ENCODE measurements at places on chromosomes 12 and 14. TPM values are rescaled to one million over a fixed set of nuclear protein-coding genes. Genes with fewer than 3 reads are reported as not detected.

GRCh38 chr14:104595116-104595675, 9.4 kb downstream of the TMEM179 start:
- no peak for DNase-seq

DNA sequence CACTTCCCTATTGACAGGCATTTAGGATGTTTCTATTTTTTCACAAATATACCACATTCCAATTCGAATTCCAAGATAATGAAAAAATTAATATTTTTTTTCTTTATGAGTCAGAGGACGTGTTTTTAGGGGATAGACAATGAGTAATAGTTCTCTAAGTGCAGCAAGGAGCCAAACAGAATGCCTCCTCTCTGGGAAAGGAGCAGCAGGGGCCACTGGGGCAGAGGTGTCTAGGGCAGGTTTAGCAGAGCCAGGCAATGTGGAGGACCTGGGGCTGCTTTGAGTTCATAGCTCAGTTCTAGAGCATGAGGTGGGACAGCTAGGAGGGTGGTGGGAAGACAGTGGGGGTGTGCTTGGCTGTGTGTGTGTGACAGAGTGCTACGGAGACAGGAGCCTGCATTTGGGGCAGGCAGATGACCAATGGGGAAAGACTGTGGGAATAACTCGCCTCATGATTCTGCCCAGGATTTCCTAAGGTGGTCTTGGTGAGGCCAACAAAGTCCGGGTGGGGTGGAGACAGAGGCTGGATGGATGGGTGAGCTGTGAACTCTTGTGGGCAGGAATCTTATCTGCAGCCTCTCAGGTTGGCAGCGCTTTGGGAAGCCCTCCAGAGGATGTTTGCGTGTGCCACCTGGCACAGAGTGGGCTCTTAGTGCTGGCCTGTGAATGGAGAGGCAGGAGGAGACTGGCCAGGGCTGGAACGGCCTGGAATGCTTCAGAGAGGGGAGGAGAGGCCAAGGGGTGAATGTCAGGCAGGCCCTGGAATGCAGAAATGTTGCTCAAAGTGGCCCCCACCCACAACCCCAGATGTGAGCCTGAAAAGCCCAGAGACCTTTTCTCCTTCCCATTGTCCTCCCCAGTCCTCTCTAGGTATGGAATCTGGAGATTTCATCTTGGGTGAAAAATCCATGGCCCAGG, 2.4 kb upstream of the KRT7 start:
- no peak for DNase-seq

DNA sequence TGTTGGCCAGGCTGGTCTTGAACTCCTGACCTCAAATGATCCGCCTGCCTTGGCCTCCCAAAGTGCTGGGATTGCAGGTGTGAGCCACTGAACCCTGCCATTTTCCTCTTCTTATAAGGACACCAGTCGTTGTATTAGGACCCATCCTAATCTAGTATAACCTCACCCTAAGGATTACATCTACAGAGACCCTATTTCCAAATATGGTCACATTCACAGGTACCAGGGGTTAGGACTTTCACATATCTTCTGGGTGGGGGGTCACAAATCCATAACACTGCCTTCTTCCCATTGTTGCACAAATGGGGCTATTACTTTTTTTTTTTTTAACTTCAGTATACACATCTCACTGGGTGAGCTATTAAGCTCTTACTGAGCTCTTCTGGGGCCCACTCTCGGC, 38.6 kb downstream of the ARF6 start:
- DNase-seq = no peak

The EIF5 gene
- 125 TPM for total RNA-seq

The ACOT6 gene
- not detected for total RNA-seq
